ENCODE measurements at places on chromosomes 3 and 15.

DNA sequence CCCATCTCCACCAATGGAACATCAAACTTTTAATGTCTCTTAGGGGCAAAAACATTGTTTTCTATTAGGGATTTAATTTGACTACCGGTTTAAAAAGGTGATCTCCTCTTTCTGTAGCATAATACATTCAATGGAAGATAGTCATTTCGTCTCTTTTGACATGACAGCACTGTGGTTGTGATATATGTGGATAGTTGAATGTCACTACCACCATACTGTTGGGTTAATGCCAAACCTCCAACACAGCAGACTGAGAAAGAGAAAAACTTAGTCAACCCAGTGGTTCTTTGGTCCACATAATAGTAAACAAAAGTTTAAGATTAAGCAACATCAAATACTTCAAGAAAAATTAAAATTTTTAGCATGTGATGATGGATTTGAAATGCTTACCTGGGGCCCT is 530.4 kb downstream of the AGBL1 start:
- no peak for DNase-seq

GRCh38 chr15:66808181-66808824 is 106.3 kb downstream of the SMAD6 start:
- DNase-seq = no peak

DNA sequence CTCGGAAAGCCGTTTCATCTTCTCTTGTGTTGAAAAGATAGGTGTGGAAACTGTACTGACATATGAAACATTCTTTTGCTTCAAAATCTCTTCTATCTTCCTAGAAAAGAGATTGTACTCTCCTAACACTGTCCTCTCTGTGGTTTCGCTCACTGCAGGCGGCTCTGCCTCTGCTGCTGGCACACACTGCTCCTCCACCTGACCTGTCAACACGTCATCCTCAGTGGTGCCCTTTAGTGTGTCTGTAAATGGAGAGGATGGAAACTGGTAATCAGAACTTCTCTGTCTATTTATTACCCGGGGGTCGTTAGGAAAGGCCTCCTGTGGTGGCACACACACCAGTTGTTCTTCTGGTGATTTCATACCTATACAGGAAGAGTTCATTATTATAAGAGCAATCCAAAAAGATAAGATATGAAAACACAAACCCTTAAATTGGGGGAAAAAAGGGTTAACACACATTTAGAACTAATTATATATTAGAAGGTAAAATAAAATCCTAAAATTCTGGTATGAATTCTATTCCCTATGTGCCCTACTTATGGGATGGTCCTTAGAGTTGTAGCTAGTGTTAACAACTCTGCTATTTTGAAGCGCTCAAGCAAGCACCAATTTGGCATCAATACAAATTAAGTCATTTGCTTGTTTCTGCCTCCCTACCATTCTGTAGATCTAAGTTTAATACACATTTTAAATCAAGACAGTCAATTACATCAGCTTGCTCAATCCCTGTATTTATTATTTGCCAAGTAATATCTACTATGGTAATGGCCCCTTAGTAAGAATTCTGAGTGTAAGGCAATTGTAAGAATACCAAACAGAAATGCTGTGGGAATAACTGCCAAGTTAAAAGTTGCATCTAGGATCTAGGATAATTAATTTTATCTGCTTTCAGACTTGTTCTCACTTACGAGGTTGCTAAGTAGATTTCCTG is 49.2 kb downstream of the TASOR start:
- no peak for DNase-seq

GRCh38 chr3:173538410-173538809 is 140.9 kb downstream of the NLGN1 start:
- no peak for DNase-seq

DNA sequence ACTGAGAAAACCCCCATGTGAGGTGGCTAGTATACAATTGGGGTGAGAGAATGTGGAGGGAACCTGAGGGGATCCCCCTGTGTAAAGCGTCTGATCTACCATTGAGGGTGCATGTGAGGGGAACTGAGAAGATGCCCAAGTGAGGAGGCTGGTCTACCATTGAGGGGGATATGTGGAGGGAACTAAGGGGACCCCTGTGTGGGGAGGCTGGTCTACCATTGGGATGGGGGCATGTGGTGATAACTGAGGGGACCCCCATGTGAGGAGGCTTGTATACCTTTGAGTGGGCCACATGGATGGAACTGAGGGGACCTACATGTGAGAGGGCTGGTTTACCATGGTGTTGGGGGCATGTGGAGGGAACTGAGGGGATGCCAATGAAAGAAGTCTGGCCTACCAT is 160.8 kb downstream of the FBLN2 start:
- DNase-seq = no peak

DNA sequence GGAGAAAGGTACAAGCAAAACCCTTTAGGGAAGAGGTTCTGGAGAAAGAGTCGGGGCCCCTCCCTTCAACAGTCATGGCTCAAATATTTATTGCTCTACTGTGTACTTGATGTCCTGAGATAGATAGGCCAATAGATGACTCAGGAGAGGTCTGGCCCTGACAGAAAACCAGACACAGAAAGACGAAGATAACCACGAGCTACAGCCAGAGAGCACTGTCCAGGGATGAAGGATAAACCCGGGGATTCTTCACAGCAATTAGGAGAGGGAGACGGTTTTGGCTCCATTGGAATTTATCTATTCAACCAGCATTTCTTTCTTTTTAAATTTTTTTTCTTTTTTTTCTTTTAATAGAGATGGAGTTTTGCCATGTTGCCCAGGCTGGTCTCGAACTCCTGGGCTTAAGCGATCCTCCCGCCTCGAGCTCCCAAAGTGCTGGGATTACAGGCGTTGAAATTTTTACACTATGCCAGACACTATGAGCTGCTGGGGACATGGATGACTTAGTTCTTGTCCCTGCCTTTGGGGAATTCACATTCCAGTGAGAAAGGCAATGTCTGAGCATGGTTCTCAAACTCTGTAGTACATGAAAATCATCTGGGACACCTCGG is 4.6 kb upstream of the CIDEC start:
- DNase-seq = no peak

DNA sequence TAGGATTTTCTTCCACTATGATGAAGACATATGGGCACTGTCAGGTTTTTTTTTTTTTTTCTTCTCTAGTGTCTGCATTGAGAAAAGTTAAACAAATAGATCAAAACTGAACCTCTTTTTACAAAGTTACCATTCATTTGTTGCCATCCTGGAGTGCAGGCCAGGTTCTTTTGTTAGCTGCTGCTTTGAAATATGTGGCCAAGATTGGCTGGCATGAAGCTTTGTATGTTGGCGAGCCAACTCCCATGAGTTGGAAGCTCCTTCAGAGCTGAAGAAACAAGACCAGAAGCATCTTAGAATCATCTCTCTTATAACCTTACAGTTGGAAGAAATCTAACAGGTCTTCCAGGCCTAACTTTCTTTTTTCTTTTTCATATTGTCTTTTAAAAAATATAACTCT is 346.5 kb downstream of the THSD4 start:
- DNase-seq = no peak

DNA sequence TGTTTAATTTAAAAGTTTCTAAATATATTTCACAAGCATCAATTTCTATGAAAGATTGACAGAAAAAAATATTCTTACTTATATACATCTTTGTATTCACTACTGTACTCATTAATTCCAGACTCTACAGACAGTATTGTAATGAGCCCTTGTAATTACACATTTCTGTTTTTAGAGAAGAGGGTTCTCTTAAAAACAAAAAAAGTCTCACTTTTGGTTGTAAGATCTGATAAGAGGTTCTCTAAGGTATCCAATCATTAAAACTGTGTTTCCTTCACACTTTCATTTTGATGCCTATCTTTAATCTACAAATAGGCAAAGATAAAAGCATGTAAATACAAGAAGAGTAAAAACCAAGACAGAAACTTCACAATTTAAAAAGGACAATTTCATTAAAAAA is 75.6 kb downstream of the FBXL22 start:
- no peak for DNase-seq

- DNase-seq = no peak
Observed at GRCh38 chr3:13887495-13888300, 7.8 kb upstream of the WNT7A start.

DNA sequence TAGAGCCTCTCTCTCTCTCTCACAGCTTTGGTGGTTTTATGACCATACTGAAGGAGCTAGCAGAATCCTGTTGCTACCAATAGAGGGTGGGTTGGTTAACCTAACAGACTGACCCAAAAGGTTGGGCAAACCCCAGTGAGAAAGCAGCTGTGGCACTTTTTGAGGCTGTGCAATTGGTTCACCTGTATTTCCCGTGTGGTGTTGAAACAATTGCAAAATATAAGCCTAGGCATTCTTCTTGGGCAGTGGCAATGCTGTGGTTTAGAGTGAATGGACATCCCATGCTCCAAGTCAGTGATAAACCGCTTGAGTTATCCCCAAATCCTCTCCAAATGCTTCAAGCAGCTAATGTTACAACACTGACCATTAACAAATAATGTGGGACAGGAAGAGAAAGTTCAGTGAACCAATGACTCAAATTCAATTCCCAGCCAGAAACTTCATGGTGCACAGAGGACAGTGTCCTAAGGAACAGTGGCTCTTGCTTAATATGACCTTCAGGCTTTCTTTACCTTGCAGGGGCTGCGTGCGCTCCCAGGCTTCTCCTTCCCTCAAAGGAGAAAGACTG is 261.9 kb upstream of the ICE2 start:
- DNase-seq = no peak

DNA sequence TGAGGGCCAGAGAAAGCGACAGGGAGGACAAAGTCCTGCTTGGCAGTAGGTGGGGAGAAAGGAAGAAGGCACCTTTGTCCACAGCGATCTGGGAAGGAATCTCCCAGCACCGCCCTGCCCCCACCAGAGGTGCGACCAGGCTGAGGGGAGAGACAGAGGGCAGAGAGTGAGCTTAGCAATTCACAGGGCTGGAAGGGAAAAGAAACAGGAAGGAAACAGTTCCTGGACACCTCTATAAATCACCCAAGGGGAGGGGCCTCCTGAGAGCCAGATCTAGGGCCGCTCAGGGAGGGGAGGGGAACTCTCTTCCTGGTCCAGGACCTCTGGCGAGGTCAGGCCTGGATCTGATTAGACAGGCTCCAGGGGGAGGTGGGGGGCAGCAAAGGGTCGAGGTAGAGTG is 35.4 kb downstream of the RNU5B-1 start:
- DNase-seq = no peak

- no peak for DNase-seq
Observed at GRCh38 chr3:23949784-23950183, 4.7 kb downstream of the NR1D2 start.

GRCh38 chr15:88655800-88656488 is 17.1 kb downstream of the ISG20 start:
- no peak for DNase-seq

DNA sequence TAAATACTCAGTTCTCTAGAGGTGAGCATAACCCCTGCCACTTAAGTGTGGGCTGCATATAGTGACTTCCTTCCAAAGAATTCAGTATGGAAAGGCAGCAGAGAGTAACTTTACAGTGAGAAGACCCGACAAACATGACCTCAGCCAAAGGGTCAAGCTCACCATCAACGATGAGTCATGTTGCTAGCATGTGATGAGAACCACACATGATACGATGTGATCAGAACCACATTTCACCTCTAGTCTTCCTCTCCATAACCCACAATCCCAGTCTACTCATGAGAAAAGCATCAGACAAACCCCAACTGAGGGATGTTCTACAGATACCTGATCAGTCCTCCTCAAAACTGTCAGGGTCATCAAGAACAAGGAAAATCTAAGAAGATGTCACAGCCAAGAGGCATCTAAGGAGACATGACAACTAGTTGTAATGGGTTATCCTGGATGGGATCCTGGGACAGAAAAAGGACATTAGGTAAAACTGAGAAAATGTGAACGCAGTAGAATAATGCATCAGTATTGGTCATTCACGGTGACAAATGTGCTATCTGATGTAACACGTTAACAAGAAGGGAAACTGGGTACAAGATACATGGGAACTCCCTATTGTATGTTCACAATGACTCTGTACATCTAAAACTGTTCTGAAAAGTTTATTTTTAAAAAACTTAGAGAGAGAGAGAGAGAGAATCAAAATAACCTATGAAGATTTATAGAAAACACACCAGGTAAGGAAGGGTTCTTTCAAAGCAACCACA is 28.3 kb downstream of the SEC61A1 start:
- no peak for DNase-seq

- DNase-seq = no peak
Observed at GRCh38 chr3:10936686-10937085, 55.9 kb upstream of the SLC6A1 start.

DNA sequence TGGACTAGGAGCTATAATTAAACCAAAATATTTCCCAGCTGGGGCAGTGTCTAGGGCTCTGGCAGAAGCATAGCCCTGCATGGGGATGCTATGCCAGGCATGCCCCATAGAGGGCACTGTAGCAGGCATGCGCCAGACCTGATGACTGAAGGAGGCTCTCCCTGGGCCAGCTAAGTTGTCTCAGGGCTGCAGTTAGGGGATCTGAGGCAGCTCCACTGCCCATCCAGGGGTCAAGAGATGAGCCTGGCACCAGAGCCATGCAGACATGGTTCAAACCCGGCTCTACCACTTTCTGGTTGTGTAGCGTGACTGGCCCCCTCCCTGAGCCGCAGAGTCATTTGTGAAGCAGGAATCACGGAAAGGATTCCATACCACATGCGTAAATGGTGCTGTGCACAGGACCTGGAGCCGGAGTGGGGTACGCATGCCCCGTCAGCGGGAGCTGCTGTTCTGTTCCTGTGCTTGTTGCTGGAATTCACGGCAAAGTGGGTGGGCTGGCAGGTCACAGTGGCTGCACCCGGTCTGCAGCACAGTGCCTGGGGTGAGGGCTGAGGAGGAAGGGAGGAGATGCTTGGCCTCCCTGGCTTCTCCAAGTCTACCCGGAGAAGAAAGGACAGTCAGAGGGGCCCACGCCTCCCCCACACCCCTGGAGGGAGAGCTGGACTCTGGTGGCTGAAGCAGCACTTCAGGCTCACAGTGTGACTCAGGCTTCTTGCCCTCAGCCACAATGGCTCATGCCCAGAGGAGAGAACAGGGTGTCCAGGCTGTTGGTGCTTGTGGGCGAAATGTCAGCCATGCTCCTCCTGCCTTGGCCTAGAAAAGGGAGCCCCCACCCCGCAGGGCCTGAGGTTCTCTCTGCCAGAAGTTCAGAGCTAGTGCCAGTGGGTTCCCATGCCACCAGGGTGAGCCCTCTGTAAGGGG is 43.1 kb downstream of the DNASE1L3 start:
- peak; percentile 64 for DNase-seq

DNA sequence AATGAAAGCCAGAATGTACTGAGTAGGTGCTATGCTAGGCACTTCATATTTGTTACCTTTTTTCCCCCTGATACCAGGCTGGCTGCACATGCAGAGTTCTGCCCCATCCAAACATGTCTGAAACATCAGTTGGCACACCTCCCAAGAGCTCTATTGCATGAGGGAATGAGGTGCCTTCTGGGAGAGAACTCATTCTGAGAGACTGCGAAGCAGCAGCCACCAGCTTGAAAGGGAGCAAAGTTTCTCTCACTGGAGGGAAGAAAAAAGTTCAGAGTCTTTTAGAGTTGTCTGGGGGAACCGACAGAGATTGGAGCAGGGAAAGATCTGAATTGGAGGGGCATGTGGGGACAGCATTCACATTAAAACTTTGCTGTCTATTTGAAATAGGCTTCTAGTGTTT is 84.1 kb downstream of the AGBL1 start:
- no peak for DNase-seq

Data from GM18507 (cell line).